ENCODE measurements at places on chromosomes 4 and X. TPM values are rescaled to one million over a fixed set of nuclear protein-coding genes. Genes with fewer than 3 reads are reported as not detected.
A peak's percentile ranks its signal among the peaks of the same experiment; 100 is the strongest.

TCEAL9 gene
- polyA plus RNA-seq: 197 TPM

TLR7 gene
- polyA plus RNA-seq: 1.3 TPM

NOX1 gene
- polyA plus RNA-seq: 0.07 TPM

HSPA4L gene
- 6.5 TPM for polyA plus RNA-seq

- no peak for DNase-seq
Measured at GRCh38 chrX:66018585-66019309, 21.1 kb downstream of the VSIG4 start.

GRCh38 chrX:3159995-3160720 lies 118.9 kb downstream of the ARSF start:
- DNase-seq: no peak

DNA sequence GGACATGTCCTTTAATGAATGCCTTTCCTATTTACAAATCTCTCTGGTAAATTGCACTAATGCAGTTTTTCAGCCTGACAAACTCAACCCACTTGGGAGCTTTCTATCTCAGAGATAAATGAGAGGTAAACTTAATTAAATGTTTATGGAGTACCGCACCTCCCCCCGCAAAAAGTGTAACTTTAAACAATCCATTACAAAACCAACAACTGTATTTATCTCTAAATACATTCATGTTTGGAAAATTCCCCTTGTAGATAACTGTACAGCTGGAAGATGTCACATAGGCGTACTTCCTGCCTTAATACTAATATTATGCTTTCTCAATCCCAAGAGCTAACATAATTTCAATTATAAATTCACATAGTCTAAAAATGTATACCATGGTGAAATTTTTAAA lies 215.5 kb downstream of the LDB2 start:
- no peak for DNase-seq

- no peak for DNase-seq
Measured at GRCh38 chr4:127782025-127782274, 172 bp upstream of the HSPA4L start.

DNA sequence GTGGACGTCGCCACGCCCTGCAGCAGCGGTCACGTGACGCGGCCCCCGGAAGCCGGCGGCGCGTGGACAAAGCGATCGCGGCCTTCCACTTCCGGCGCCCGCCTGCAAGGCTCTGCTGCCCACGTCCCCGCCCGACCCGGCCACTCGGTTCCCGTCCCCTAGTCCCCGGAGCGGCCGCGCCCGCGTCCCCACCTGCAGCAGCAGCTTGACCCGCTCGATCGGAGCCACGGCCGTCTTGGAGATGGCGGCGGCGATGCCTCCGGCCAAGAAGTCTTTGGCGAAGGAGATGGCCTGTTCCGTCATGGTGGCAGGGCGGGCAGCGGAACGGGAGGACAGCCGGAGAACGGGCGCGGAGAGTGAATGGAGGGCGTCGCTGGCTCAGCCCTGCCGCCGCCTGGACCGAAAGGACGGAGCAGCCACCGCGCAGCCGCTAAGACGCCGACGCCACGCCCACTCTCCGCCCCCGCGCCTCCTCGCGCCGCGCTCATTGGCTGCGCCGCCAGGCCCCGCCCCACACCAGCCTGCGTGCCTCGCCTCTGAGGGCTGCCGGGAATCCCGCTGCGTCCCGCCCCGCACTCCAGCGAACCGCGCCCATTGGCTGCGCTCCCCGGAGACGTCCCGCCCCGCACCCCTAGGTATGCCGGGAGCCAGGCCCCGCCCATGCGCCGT lies at the start of gene SLC25A6:
TSS of gene SLC25A6 (minus strand) at position 407 of the 669 bp plus-strand sequence. CDS start at position 303, 104 bp downstream.
- peak; percentile 97 for DNase-seq

- no peak for DNase-seq
Measured at GRCh38 chr4:48153791-48154550, 19.9 kb upstream of the TXK start.

GRCh38 chr4:119284876-119285780 lies 36.8 kb downstream of the FABP2 start:
- no peak for DNase-seq

GRCh38 chrX:23720117-23720677 lies 22.9 kb downstream of the ACOT9 start:
- no peak for DNase-seq

- DNase-seq: no peak
Measured at GRCh38 chr4:172813359-172813923, 355.2 kb upstream of the GALNT7 start.

DNA sequence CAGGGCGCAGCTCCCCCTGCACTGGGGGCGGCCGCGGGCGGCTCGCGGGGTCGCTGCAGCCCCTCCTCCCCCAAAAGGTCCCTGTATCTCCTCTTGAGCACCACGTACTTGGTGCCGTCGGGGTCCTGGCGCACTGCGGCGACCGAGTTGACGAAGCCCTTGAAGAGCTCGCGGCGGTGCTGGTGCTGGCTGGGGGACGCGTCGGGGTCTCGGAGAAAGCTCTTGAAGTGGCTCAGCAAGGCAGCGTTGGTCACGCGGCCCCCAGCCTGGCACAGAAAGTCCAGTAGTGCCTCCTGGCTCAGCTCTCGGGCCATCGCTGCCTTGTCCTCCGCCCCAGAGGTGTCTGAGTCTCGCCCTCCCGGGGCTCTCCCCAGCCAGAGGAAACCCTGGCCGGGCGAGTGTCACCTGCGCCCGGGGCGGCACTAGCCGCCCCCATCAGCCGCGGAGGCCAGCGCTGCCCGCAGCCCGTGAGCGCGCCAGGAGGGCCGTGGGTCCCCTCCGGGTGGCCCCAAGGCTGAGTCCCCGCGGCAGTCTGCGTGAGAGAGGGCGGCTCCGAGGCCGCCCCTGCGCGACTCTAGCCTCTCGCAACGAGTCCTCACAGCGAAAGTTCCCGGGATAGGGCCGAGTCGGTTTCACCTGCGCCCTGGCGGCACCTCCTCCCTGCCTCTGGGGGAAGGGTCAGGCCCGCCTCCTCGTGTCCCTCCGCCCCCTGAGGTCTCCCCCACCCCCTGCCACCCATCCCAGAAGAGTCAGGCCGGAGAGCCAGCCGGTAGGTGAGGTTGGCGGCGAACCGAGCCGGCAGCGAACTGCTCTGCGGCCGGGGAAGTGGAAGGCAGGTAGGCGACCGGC lies at the start of gene SOWAHB:
TSS of gene SOWAHB (minus strand) at position 609 of the 849 bp plus-strand sequence. CDS start at position 314, 295 bp downstream.
- no peak for DNase-seq

- DNase-seq: no peak
Measured at GRCh38 chrX:43467608-43468234, 188.4 kb upstream of the MAOA start.

All from muscle of arm (tissue), 14 donors.